B cell (primary cell): ENCODE measurements at places on chromosomes 7 and 10. TPM values are rescaled to one million over a fixed set of nuclear protein-coding genes. Genes with fewer than 3 reads are reported as not detected.

ERVW-1 gene
- total RNA-seq, result not detected in 2 replicates

- no peak overlapping the region for H3K27ac ChIP-seq
- no peaks in the 10 kb centered on the region for H3K36me3 ChIP-seq
- H3K4me3 ChIP-seq, result no peak overlapping the region
Observed at GRCh38 chr7:107810626-107811025, 7.6 kb upstream of the SLC26A3 start.

- no peaks in the 10 kb centered on the region for H3K36me3 ChIP-seq
- H3K27ac ChIP-seq, result no peak overlapping the region
- H3K4me3 ChIP-seq, result no peak overlapping the region
- no peaks in the 10 kb centered on the region for H3K27me3 ChIP-seq
Observed at GRCh38 chr7:138755331-138755747, 42.5 kb upstream of the TMEM213 start.

CPED1 gene
- total RNA-seq, result 0.44 TPM in 1 of 2 replicates, not detected in the other

IKZF1 gene
- total RNA-seq, result 254 and 261 TPM in 2 replicates

GRCh38 chr10:43307306-43307705 lies 40.4 kb upstream of the RASGEF1A start:
- peaks cover 7% of the 10 kb centered on the region for H3K4me1 ChIP-seq
- no peak overlapping the region for H3K4me3 ChIP-seq
- no peak overlapping the region for H3K27ac ChIP-seq
- DNase-seq, result no peak
- peaks cover 14% of the 10 kb centered on the region for H3K27me3 ChIP-seq
